ENCODE measurements at places on chromosomes 1 and 21. TPM values are rescaled to one million over a fixed set of nuclear protein-coding genes. Genes with fewer than 3 reads are reported as not detected.

Gene CTPS1
- total RNA-seq, result 80.1 TPM

Gene RPTN
- not detected for total RNA-seq

Gene SIM2
- 6.7 TPM for total RNA-seq

Gene USH2A
- total RNA-seq, result not detected

Gene GJB3
- 14.5 TPM for total RNA-seq

Gene TRIM58
- not detected for total RNA-seq

Gene ORC1
- 20.5 TPM for total RNA-seq

Gene MMP23B
- 0.33 TPM for total RNA-seq

Gene FLG2
- not detected for total RNA-seq

Gene SHE
- total RNA-seq, result 0.10 TPM

Gene CFAP141
- not detected for total RNA-seq

Gene PADI6
- total RNA-seq, result not detected
